B cell (primary cell): ENCODE measurements at places on chromosomes 12 and 14. TPM values are rescaled to one million over a fixed set of nuclear protein-coding genes. Genes with fewer than 3 reads are reported as not detected.
A peak's percentile ranks its signal among the peaks of the same experiment; 100 is the strongest.

DNA sequence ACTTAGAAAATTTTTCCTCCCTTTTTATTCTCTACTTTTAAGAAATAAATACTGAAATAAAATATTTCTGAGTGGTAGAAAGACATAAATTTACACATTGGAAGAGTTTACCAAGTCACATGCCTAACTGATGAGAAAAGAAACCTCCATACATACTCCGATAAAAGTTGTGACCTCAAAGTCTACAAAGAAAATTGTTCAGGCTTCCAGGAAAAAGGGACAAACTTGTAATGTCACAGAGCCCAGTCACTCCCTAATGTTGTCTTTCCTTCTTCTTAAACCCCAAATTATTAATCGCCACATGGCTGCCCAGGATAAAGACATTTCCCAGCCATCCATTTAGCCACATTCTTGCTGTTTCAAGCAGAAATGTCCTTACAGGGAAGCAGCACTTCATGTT, 455.3 kb downstream of the MDGA2 start:
- no peaks in the 10 kb centered on the region for H3K4me1 ChIP-seq
- H3K4me3 ChIP-seq: no peak overlapping the region
- H3K36me3 ChIP-seq: no peaks in the 10 kb centered on the region
- no peak for DNase-seq

DNA sequence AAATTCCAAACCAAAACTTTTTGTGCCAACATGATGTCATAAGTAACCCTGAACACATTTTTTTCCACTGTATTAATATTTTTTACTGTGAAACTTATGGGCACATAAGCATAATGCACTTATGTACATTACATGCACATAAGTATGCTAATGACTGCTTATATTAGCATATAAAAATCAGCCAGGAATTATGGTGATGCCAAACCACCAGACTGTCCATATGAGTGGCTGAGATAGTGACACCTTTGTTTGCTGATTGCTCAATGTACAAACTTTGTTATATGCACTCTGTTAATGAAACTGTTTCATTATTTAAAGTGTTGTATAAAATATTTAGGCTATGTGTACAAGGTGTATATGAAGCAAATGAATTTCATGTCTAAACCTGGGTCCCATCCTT, 32.3 kb downstream of the USP44 start:
- H3K36me3 ChIP-seq: peaks cover 3% of the 10 kb centered on the region
- H3K4me1 ChIP-seq: no peaks in the 10 kb centered on the region
- no peak overlapping the region for H3K27ac ChIP-seq
- no peak for DNase-seq

GRCh38 chr12:122982963-122983788, 2.7 kb downstream of the ARL6IP4 start:
- peaks cover 42% of the 10 kb centered on the region for H3K4me1 ChIP-seq
- H3K27me3 ChIP-seq: no peaks in the 10 kb centered on the region
- no peak overlapping the region for H3K4me3 ChIP-seq

The FBRSL1 gene
- total RNA-seq: 112 and 121 TPM in 2 replicates

DNA sequence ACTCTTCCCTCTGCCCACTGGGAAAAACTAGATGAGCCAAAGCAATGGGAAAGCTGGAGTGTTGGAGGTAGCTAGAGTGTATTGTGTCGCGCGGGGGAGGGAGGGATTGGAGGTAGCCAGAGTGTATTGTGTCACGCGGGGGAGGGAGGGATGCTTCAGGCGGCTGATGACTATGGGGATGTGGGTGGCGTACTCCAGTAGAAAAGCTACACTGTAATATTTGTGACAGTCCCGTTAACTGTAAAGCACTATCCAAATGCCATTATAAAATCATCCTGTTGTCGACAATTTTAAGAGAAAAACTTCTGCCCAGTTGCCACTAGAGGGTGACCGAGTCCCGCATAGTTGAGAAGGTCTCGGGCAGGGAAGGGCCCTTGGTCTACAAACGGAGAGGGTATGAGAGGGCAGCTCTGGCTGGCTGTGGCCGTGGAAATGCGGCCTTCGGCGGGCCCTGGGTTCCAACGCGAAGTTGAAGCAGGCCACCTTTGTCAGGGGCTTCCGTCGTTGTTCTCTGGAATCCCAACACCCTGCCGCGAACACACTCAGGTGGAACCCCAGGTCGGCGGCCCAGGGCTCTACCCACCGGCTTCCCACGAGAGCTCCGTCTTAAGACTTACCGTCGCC, 15.1 kb upstream of the PLEK2 start:
- no peak overlapping the region for H3K4me3 ChIP-seq
- no peaks in the 10 kb centered on the region for H3K4me1 ChIP-seq
- peaks cover 2% of the 10 kb centered on the region for H3K27me3 ChIP-seq
- DNase-seq: peak; percentile 85
- no peaks in the 10 kb centered on the region for H3K36me3 ChIP-seq

The ZC3H10 gene
- 21.7 and 25.5 TPM in 2 replicates for total RNA-seq

The POTEM gene
- 0.17 TPM in 1 of 2 replicates, not detected in the other for total RNA-seq

The CLEC4A gene
- total RNA-seq: 1.6 and 3.2 TPM in 2 replicates

DNA sequence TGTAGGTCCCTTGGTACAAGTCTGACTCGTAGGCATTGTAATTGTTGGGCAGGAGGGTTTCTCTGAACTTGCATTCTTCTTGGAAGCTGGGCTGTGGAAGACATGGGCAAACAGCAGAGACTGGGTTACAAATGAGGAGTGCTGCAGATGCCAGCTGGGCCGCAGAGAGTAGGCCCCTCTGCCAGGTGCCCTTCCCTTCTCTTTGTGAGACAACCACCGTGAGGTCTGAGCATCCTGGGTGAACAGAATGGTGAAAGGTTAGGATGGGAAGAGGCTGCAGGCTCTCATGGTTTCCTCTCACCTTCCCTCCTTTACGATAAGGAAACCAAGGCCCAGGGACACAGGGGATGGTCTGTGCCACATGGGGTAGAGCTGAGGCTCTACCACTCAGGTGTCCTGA, 11.3 kb downstream of the FGF6 start:
- no peak overlapping the region for H3K27ac ChIP-seq
- H3K4me3 ChIP-seq: no peak overlapping the region
- H3K36me3 ChIP-seq: no peaks in the 10 kb centered on the region
- peaks cover 25% of the 10 kb centered on the region for H3K4me1 ChIP-seq
- DNase-seq: no peak

DNA sequence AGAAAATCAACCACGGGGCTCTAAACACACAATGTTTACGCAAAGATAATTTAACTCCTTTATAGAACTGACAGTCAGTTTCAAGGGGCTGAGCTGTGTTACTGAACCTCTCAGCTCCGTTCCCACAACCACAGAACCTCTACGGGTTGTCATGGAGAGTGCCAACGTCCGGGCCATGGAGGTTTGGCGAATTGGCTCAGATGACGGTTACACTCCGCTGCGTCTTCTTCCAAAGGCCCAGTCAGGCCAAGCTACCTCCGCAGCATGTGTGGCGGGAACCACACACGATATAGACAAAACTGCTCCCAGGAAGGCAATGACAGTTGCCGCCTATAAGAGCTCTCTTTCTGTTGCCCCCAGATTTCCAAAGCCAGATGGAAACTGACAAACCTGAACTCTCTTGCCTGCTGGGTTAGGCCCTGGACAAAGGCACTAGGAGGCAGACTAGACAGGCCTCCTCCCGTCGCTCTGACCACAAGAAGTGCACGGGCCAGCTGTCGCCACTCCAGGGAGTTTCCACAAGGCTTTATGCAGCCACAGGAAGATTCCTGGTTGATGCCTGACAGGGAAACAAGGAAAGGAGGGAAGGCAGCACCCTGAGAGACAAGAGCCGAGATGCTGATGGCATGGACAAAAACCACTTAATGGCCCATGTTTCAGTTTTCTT, 30.3 kb downstream of the CCDC88C start:
- H3K36me3 ChIP-seq: peaks cover 2% of the 10 kb centered on the region
- H3K4me3 ChIP-seq: no peak overlapping the region

- H3K27me3 ChIP-seq: peaks cover 7% of the 10 kb centered on the region
- H3K4me3 ChIP-seq: peak overlapping the region; percentile 74
- no peak for DNase-seq
- H3K36me3 ChIP-seq: no peaks in the 10 kb centered on the region
These were observed 767 bp upstream of the KCNMB4 start for GRCh38 chr12:70365398-70365647.

The CS gene
- 151 and 154 TPM in 2 replicates for total RNA-seq

The WNT1 gene
- 0.34 TPM in 1 of 2 replicates, not detected in the other for total RNA-seq

The SERPINA12 gene
- total RNA-seq: not detected in 2 replicates

The LEMD3 gene
- total RNA-seq: 65.7 and 71.8 TPM in 2 replicates

The ERP27 gene
- 9.0 and 12.4 TPM in 2 replicates for total RNA-seq

GRCh38 chr12:104852896-104853295, 105.2 kb downstream of the SLC41A2 start:
- no peak overlapping the region for H3K27ac ChIP-seq
- no peak for DNase-seq
- no peak overlapping the region for H3K4me3 ChIP-seq
